ENCODE measurements at places on chromosomes 16 and 17.

DNA sequence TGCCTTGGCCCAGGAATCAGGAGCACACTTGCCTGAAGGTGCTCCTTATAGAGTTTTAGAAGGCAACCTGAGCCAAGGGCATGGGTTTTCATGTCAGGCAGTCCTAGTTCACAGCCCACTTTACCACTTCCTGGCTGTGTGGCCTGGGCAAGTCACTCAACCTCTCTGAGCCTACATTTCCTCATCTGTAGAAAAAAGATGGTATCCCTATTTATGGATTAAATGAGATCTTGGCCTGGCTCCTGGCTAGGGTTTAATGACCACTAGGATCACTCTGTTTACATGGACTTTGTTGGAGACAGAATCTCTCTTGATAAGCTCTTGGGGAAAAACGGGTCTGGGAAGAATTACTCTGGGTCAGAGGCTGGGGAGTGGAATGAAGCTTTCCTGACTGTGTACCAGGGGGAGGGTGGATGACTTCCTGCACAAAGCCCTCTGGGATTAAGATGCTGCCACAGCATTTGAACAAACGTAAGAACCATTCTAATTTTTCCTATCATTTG is 2.3 kb downstream of the MT2A start:
- no peak for DNase-seq

GRCh38 chr17:14871921-14872320 is 393.2 kb downstream of the PMP22 start:
- DNase-seq = no peak

GRCh38 chr16:4323845-4324488 is 8.1 kb downstream of the GLIS2 start:
- DNase-seq = no peak

DNA sequence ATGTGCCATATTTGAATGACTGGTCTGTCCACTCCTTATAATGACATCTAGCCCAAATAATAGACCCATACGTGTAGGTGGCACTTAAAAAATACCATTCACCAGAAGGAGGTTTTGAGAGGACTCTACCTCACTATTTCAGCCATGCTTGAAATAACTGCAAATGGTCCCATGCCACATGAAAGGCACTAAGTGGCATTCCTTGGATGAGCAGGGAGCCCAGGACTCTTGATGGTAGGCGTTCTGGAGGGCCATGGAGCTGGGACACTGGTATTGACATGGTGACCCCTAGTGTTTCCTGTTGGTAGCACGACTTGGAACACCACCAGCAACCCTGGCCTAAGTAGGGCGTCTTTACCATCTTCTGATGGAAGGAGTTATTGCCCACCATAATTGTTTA is 148.7 kb upstream of the ZFHX3 start:
- peak; percentile 43 for DNase-seq

DNA sequence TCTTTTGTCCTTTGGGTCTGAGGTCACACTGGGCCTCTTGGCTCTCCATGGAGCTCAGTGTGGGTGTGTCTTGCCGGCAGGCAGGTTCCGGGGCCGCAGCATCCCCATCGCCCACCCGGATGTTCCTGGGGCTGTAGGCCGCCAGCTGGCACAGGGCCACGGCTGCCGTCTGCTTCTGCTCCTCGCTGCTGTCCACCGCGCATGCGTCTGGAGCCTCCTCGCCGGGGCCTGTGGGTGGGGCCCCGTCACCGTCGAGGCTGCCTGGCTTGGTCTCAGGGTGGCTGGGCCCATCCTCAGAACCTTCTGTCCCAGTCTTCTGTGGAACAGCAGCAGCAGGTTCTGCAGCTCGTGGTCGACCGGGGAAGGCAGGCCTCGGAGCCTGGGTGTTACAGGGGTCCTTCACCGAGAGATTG is 9.6 kb downstream of the ZNF750 start:
- no peak for DNase-seq

DNA sequence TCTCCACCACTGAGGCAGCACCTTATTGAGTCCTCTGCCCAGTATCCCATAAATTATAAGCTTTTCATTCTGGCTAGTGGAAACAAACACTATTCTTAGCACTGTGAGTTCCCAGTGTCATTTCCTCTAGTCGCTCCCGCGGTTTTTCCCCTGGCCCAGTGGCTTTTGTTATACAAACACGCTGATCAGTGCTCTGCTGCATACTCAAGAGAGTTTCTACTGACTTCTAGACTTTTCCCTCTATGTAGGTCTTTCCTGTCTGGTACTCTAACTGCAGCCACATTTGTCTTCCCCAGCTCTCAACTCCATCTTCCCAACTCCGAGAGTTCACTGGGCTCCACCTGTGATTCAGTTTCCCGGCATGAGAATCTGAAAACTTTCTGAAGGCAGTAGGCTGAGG is 556.6 kb upstream of the SALL1 start:
- DNase-seq = no peak

DNA sequence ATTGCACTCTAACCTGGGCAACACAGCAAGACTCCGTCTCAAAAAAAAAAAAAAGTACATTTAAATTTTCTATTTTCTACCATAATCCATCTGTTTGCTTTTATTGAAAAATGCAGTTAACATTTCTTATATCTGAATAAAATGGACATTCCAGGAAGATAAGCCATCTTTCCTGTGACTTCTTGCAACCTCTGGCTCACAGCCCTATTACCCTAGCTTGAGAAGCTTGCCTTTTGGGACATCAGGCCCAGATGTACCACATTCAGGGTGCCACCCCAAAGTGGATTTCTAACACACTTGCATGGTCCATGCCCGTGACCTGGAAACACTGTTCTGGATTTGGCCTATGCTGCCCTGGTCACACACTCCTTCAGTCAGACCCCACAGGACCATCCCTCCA is 30.1 kb upstream of the DDX52 start:
- DNase-seq = no peak

DNA sequence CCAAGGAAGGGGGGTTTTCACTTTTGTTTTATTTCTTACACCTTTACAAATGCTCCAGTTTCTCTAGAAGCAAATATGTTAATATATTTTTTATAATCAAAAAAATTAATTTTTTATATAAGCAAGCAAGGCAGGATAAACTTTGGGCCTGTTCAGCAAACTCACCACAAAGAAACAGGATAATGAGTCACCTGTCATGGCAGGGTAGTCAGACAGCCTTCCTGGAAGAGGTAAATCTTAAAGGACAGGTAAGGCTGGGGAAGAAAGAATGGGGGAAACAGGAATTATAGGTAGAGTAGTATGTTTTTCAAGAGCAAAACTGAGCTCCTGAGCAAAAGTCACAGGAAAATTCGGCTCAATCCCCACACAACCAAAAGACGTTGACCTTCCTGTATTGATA is 186.3 kb upstream of the SOX9 start:
- DNase-seq = no peak

GRCh38 chr17:59369031-59369975 is 37.8 kb downstream of the YPEL2 start:
- DNase-seq = no peak

DNA sequence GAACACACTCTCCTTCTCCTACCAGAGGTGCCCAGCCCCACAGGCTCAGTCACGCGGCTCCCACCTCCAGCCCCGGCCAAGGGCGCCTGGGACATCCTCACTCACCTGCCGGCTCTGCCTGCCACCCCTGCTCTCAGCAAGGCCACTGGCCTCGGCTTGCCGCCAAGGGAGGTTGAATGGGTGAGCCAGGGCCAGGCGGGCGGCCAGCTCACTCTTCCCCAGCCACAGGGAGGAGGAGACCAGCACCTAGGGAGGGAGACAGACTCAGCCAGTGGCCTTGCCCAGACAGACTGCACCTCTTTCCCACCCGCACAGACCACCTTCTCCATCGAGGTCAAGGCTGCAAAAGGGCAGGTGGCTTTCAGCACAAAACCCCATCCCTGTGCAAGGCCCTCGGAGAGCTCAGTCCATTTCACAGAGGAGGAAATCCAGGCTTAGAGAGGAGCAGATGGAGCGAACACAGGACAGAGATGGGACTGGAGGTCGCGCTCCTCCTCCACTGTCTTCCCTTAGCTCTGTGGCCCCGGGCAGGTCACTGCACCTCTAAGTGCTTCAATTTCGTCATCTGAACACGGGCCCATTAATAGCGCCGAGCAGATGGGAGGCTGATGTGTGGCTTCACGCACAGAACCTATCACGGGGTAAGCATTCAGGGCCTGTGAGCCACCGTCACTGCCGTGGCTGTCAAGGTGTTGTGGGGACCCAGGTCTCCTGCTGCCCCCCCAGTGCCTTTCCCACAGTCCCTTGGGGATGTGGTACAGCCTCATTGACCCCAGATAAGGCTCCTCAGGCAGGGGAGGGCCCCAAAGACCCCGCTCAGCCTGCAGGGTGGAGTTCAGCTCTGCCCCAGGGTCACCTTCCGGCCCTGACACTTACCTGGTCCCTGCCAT is 56.1 kb downstream of the RMI2 start:
- no peak for DNase-seq

GRCh38 chr16:88681709-88682451 is 4.4 kb downstream of the SNAI3 start:
- no peak for DNase-seq

GRCh38 chr17:47915776-47916398 is 19.9 kb downstream of the SP2 start:
- no peak for DNase-seq

- peak; percentile 29 for DNase-seq
Measured at GRCh38 chr17:30226878-30227277, 8.6 kb downstream of the SLC6A4 start.

DNA sequence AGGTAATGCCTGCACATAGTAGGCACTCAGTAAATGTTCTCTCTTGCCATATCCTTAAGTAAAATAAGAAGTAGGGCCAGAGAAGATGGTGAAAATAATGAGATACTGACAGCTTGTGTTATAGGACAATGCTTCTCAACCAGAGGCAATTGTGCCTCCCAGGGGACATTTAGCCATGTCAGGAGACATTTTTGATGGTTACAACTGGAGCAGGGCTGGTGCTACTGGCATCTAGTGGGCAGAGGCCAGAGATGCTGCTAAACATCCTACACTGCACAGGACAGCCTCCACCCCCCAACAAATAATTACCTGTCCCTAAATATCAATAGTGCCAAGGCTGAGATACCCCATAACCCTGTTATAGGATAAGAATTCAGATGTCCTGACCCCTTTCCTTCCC is 1.7 kb downstream of the RAD51D start:
- DNase-seq = no peak

GRCh38 chr17:9071811-9072498 is 50.6 kb downstream of the NTN1 start:
- no peak for DNase-seq

- no peak for DNase-seq
Measured at GRCh38 chr17:33183487-33184026, 109.5 kb downstream of the ASIC2 start.

GRCh38 chr17:38585918-38586529 is 19.7 kb downstream of the SRCIN1 start:
- no peak for DNase-seq

GRCh38 chr17:57124053-57124452 is 39.0 kb downstream of the AKAP1 start:
- DNase-seq = no peak

- no peak for DNase-seq
Measured at GRCh38 chr16:31127182-31127581, 8.3 kb downstream of the PRSS8 start.

- DNase-seq = no peak
Measured at GRCh38 chr17:38451840-38452529, 23.7 kb downstream of the ARHGAP23 start.

- no peak for DNase-seq
Measured at GRCh38 chr17:79664930-79665737, 54.3 kb upstream of the RBFOX3 start.

- DNase-seq = no peak
Measured at GRCh38 chr16:78994135-78994745, 606.3 kb downstream of the MAF start.

GRCh38 chr16:85430523-85431421 is 182.3 kb upstream of the GSE1 start:
- DNase-seq = no peak

DNA sequence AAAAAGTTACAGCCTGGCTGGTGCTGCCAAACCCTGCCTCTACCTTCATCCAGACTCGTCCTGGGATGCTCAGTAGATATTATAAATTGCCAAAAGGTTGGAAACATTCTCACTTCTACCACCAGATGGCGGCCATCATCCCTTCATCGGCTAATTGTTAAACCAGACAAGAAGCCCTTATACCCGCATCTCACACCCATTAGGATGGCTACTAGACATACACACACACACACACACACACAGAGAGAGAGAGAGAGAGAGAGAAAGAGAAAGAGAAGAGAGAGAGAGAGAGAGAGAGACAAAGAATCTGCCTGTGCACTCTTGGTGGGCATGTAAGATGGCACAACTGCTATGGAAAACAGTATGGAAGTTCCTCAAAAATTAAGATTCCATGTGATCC is 15.0 kb upstream of the SCIMP start:
- DNase-seq = peak; percentile 21

All from brain pericyte (primary cell).